Ammon's horn (tissue), 1 donor: ENCODE measurements at places on chromosomes 13 and 19.

DNA sequence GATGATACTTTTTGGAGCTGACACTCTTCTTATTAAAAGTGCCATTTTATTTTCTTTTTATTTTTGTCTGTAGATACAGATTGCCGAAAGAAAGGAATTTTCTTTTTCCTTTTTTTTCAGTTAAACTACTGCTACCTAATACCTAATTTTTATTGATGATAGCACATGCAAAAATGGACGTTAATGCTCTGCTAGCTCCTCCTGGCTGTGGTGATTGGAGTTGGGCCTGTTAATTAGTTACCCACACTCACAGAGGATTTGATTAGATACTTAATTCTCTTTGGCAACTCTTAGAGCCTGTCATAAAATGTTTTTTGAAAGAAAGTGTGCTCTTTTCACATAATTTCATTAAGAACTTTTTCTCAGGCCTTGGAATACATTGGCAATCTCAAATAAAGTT, 366.8 kb downstream of the DCT start:
- no peak for DNase-seq

DNA sequence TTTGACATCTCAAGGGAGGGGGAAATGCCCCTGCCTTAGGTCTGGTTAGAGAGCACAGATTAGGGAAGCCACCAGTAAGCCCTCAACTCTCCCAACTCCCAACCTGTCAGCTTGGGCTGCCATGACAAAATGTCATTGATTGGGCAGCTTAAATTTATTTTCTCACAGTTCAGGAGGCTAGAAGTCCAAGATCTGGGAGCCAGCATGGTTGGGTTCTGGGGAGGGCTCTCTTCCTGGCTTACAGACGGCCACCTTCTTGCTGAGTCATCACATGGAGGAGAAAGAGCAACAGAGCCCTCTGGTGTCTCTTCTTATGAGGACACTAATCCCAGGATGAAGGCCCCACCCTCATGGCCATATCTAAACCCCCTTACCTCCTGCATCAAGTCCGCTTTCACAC, 24.2 kb downstream of the C19orf12 start:
- no peak for DNase-seq

DNA sequence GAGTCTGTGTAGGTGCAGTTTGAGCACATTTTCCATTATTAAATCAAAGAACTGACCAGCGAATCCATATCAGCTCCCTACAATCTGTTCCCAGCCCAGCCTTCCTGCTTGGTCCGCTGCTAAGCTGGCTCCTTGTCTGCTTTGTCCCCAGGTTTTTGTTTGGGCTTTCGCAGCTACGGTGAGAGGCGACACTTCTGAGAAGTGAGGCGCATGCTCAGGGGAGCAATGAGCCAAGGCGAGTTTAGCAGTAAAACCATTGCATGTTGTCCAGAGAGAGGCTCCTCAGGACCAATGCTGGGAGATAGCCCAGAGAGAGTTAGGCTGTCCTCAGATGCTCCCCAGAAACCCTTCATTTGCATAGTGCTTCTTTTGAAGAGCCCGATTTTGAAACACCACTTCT, 162.0 kb downstream of the ITGBL1 start:
- no peak for DNase-seq

- no peak for DNase-seq
Measured at GRCh38 chr13:30241532-30241931, 65.8 kb downstream of the KATNAL1 start.

- no peak for DNase-seq
Measured at GRCh38 chr13:66427458-66427861, 802.7 kb downstream of the PCDH9 start.

- DNase-seq: no peak
Measured at GRCh38 chr13:36146511-36147269, 15.5 kb upstream of the DCLK1 start.

DNA sequence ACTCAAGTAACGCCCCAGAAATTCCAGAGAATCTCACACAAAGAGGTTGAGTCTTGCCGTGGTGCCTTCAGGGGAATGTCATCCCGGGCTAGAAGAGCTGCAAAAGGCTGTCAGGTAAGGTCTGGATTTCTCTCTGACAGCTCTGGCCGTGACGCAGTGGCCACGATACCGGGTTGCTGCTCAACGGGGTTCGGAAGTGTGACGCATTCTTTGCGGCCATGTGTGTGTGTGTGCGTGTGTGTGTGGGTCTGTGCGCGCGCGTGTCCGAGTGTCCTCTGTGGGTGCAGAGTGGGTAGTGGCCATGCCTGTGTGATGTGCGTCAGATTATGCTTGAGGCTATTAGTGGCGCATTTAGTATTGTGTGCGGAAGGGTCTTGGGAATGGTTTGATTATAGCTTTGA, 306 bp downstream of the ZNF540 start:
- peak; percentile 77 for DNase-seq

DNA sequence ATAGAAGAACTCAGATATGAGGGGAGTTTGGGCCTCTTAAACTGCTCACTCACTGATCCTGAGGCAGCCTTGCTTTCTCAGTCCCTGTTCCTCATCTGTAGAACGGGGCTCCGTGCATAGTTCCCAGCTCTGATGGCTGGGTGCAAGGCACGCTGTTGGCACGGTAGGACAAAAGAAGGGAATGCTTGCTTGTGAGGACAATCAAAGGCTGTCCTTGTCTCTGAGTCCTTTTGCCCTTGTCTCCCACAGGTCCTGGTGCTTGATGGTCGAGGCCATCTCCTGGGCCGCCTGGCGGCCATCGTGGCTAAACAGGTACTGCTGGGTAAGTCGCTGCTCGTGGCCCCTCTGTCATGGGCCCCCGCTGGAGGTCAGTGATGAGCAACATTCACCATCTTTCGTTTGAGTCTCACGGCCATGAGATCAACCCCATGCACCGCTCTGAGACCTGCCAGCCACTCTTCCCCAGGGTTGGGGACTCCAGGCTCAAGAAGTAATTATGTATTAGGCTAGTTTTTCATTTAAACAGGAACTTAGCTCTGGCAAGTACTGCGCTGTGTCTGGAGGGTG, 2.3 kb downstream of the RPL13A start:
- no peak for DNase-seq

- DNase-seq: no peak
Measured at GRCh38 chr13:75250526-75251178, 231.3 kb downstream of the TBC1D4 start.

GRCh38 chr19:21697698-21698097, 69.7 kb downstream of the ZNF100 start:
- no peak for DNase-seq

- DNase-seq: no peak
Measured at GRCh38 chr13:20990910-20991525, 70.4 kb downstream of the LATS2 start.

DNA sequence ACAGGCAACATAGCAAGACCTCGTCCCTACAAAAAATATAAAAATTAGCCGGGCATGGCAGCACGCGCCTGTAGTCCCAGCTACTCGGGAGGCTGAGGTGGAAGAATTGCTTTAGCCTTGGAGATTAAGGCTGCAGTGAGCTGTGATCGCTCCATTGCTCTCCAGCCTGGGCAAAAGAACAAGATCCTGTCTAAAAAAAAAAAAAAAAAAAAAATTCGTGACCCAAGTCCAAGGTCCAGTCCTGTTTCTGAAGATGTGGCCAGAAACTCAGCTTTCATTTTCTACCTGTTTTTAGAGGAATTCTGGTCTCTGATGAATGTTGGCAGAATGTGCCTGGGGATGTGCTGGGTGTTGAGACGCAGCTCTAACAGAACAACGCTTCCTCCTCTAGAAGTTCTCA, 1.9 kb upstream of the PGPEP1 start:
- no peak for DNase-seq

GRCh38 chr13:99746637-99747402, 224.7 kb downstream of the ZIC5 start:
- no peak for DNase-seq

DNA sequence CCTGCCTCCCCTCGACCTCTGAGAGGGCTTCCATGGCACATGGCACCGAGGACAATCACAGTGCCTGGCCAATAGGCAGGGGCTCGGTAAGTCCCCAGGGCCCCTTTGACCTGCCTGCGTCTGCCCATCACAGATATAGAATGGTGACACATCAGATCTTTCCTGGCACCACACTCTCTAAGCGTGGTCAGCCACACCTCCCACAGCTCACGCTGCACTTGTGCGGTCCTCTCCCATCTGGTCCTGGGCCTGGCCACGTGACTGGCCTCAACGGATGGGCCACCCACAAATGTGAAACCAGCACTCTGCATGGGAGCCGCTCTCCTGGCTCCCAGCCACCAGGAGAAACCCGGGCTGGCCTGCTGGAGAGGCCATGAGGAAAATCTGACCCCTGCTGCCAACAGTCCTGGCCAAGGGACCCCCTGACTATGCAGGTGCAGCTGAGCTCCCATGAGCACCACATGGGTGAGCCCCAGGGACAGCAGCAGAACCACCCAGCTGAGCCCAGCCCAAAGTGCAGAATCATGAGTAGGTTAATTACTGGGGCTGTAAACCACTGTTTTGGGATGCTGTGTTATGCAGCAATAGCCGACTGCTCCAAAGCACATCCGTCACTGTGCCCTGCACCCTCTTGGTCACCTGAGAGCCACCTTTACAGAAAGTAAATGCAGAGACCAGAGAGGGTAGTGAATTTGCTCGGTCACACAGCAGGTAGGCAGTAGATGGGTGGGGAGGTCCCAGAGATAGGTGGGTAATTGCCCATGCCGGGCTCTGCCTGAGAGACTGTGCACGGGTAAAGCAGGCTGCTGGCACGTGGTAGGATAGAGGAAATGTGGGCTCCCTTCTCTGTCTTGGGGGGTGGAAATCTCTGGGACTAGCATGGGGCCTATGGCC, 9.7 kb upstream of the MEF2B start:
- DNase-seq: no peak

GRCh38 chr13:48508011-48508410, 24.9 kb downstream of the RCBTB2 start:
- DNase-seq: no peak

- DNase-seq: no peak
Measured at GRCh38 chr13:40208517-40208916, 457.9 kb downstream of the FOXO1 start.

DNA sequence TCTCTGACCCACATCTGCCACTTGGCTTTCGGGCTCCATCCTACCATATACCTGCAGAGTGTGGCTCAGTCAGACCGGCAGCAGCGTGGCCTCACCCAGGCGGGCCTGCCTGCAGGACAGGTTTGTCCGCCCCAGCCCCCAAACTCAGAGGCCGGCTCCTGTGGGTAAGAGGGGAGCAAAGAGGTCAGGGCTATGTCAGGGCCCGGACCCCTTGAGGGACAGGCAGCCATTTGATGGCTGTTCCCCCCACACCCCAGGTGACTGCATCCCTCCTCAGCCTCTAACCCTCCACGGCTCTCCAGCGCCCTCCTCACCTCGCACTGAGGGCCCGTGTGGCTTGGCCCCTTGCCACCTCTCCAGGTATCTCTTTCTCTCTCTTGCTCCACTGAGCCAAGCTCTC, 12.3 kb upstream of the ZBTB32 start:
- no peak for DNase-seq

DNA sequence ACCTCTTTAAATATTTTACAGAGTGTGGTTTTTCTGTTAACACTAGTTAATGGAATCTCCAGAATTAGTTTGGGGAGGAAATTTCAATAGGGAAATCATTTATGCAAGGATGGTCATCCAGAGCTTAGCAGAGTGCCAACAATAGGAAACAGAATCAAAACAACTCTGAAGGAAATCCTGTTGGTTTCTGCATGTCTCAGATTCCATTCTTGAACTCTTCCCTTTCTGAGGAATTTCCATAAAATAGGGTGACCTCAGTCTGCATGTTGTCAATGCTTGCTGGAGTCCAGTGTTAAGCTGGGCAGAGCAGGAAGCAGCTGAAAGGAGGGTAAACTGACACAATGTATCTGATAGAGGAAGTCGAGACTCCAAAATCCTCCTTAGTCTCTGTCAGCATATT, 16.9 kb downstream of the CBY2 start:
- no peak for DNase-seq

GRCh38 chr13:112973577-112973951, 4.5 kb downstream of the MCF2L start:
- DNase-seq: no peak

GRCh38 chr19:30063650-30064347, 121.8 kb downstream of the URI1 start:
- DNase-seq: no peak

DNA sequence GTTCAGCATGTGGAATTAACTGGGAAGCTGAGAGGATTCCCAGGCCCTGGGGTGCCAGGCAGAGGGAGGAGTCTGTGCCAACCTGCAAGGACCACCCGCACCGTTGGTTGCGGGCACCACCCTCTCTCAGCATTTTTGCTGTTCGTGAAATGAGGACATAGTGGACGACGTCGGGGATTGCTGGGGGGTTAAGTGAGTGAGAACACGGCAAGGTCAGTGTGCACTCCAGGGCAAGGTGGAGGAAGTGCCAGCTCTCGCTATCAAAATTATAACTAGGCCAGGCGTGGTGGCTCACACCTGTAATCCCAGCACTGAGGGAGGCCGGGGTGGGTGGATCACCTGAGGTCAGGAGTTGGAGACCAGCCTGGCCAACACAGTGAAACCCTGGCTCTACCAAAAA, 2.2 kb downstream of the FXYD3 start:
- no peak for DNase-seq

- peak; percentile 71 for DNase-seq
Measured at GRCh38 chr13:30712536-30713532, 22.5 kb upstream of the ALOX5AP start.

- DNase-seq: peak; percentile 74
Measured at GRCh38 chr19:10593820-10594637, 6.9 kb upstream of the AP1M2 start.

DNA sequence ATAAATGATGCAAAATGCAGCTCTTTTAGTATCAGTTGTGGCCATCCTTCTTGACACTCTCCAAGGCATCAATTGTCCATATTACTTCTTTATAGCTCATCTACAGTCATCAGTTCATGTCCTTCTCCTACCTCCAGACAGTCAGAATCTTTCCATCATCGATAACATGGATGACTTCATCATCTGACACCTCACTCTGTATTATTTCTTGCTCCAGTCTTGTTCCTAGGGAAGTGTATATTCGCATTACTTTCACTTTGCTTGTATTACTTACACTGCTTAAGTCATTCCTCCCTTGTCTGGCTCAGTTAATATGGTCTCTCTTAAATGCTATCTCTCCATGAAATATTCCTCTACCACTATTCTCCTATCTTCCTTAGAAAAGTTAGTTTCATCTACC, 999.1 kb upstream of the SLC10A2 start:
- DNase-seq: no peak

DNA sequence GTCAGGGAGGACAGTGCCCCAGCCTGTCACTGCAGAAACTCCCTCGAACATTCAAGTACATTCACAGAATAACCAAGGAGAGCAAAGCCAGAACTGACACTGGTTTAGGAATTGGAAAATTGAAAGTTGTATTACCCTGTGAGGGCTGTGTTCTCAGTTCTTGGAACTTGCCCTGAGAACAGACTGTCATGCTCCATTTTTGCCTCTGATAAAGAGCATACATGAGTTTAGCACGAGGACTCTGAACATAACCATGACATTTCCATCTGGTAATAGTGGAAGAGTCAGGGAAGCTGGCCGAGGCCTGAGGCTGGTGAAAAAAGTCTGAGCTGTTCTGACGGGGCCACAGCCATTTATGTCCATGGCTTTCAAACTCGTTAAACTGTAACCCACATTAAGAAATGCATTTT, 15.2 kb upstream of the SLC25A30 start:
- DNase-seq: no peak
